ENCODE measurements at places on chromosomes 11 and 22.

DNA sequence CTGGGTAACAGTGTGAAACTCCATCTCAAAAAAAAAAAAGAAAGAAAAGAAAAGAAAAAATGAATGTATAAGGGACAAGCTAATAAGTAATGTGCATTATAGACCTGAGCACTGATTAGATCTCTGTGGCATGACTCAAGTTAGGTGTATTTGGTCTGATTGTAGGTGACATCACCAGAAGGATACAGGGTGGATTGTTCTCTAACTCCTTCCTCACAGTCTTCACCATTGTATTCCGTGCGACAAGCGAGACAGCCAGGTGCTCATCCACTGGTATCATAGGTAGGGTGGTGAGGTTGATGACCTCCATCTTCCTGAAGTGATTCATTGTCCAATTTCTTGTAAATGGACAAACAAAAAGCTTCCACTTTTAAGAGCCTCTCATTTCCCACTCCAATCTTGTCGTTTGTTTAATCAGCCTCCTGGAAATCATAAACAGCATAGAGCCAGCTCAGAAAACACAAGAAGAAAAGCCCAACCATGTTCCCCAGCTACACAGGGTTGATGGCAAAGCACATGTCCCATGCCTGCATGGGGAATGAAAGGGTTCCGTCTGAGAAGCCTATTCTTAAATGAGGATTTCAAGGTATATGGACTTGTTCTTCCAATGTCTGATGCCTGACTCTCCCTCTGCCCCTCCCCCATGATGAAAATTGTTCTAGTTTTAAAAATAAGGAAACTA lies 6.2 kb downstream of the FAM227A start:
- no peak for DNase-seq

DNA sequence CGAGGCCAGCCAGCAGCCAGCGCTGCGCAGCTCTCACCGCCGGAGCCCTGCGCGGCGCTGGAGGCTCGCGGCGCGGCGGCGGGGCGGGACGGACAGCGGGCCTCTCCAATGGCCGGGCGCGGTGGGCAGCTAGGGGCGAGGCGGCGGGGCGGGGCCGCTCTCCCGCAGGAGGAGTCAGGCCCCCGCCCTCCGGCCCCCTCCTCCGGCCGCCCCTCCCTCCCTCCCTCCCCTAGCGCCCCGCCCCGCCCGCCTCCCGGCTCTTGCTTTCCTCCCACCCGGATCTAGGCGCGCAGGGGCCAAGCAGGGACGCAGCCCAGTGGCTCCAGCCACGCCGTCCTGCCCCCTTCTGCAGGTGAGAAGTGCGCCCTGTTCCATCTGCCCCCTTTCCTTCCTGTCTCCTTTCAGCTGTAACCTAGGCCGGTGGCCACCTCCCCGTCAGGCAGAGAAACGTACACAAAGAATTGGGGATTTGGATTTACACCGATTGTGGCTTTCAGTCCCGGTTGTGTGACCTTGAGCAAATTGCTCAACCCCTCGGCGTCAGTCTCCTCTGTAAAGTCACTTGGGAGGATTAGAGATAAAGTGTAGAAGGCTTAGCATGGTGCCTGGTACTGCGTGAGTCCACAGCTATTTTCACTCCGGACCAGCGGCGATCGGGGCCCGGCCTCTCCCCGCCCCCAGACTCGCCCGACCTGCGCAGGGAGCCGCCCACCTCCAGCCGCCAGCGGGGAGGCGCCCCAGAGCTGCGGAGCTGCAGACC lies at the start of gene FZD4:
FZD4 (minus strand) TSS at position 35 of the 760 bp plus-strand sequence. CDS start 310 bp downstream, outside the sequence.
- DNase-seq, result peak; percentile 31

GRCh38 chr11:45745065-45745811 lies 59.7 kb upstream of the SLC35C1 start:
- no peak for DNase-seq

GRCh38 chr11:45921561-45922424 lies 663 bp upstream of the LARGE2 start:
- peak; percentile 39 for DNase-seq

- DNase-seq, result peak; percentile 50
Observed at GRCh38 chr11:73218106-73218829, at the start of gene P2RY2. TSS of gene P2RY2 (plus strand) at chr11:73218281. CDS start at chr11:73234160, 15,879 bp downstream.

DNA sequence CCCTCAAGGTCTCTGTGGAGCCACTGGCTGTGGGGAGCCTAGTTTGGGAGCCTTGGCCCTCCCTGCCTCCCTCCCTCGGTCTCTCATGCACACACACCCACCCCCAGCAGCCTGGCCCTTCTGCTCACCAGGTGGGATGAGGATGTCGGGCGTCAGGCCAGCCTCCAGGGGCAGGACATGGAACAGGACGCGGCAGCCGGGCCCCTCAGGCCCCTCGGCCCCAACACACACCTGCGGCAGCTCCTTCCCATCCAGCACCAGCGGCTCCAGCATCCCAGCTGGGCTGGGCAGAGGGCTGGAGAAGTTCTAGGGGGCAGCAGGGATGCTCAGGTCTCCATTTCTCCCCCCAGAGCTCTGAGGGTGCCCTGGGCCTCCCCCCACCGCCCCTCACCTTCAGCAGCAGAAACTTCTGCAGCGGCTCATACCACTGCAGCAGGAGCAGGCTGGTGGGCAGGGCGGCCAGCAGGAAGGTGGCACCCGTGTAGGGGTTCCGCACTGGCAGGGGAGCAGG lies 11.2 kb downstream of the MAP4K2 start:
- DNase-seq, result no peak

DNA sequence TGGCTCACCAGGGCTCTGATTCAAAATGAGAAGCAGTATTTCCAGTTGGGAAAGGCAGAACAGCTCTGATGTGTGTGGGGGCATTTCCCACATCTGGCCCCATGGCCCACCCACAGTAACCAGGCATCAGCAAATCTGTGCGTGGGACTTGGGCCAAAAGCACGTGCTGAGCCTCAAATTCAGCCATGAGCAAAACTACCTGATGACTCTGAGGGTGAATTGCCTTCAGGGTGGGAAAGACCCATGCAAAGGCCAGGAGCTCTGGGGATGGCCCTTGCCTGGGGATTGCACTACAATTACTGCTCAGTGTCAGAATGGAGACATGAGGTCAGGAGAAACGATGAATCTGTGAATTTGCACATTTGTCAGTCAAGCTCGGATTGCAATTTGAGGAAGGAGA lies 20.9 kb downstream of the TP53AIP1 start:
- no peak for DNase-seq

- no peak for DNase-seq
Observed at GRCh38 chr22:25903294-25903693, 161.3 kb downstream of the MYO18B start.

DNA sequence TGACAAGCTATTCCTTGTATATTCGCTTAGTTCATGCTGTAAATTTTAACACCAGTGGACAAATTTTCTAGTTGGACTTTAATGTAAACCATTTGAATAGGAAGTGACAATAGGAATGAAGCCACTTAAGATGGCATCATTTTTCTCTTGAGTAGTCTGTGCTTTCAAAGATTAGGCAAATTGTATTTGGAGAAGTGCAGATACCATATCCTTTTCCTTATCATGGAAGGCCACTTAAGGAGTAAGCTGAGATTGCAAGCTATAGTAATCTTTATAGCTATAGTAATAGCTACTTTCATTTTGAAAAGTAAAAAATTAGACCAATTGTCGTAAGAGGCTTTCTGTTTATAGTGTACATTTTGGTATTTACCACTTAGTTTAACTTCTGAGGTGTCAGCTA lies 12.8 kb downstream of the CAPRIN1 start:
- no peak for DNase-seq

DNA sequence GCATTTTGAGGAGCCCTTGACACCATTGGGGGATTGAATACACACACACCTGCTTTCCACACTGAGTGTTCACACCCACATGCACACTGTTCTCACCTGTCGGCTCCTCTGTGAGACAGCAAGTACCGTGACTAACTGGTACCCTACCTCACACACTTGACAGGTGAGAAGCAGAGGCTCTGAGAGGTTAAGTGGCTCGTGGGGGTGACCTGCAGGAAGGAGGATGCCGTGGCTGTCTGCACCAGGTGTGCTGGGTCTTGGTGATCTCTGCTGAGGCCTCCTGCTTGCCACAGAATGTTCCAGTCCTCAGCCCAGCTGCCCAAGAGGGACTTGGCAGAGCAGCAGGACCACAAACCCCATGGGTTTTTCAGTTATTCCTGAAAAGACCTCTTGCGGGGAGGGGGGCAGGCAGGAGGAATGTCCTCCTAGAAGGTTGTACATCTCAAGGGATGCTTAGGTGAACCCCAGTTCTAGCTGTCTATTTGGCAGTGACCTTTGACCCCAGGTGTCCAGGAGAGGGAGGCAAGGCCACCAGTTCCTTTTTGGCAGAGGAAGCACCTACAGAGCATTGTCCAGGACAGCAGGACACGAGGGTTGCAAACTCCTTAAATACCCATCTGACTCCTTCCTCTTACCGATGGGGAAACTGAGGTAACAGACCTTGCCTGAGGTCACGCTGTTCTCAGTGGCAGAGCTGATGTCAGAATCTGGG lies 66.0 kb downstream of the SHISAL1 start:
- no peak for DNase-seq

DNA sequence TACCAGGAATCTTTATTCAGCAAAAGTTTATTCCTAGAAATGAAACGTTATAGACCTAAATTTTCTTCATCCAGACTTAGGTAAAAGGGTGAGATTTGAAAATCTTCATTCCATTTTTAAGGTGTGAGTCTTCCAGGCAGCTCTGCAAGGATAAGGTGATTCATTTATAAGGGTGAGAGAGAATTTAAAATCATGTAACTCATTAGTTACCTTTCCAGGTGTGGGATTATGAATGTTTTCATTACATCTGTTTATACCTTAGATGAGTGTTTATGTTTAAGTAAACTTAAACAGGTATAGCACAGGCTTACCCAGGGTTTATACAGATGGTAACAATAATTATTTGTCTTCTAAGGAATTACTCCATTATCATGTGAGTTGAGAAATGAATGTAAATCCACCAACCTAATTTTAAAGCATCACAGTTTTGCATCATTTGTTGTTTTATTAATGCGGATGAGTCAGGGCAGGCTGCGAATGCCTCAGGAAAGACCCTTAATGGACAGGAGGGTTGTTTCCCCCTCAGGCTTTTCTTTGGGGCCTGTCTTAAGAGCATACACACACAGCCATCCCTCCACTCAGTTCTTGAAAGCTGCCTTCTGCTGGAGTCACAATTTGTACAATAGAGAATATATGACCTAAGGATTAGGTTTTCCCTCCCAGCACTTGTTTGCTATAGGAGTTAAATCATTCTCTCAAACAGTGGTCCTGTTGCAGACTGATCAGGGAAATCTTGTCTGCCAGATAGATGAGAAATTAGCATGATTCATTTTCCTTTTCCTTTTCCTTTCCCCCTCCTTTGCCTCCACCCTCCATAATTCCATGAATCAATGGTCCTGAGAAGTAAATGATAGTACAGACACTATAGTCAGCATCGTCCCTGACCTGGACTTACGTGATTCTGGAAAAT lies 3.0 kb downstream of the PRSS23 start:
- DNase-seq, result no peak

DNA sequence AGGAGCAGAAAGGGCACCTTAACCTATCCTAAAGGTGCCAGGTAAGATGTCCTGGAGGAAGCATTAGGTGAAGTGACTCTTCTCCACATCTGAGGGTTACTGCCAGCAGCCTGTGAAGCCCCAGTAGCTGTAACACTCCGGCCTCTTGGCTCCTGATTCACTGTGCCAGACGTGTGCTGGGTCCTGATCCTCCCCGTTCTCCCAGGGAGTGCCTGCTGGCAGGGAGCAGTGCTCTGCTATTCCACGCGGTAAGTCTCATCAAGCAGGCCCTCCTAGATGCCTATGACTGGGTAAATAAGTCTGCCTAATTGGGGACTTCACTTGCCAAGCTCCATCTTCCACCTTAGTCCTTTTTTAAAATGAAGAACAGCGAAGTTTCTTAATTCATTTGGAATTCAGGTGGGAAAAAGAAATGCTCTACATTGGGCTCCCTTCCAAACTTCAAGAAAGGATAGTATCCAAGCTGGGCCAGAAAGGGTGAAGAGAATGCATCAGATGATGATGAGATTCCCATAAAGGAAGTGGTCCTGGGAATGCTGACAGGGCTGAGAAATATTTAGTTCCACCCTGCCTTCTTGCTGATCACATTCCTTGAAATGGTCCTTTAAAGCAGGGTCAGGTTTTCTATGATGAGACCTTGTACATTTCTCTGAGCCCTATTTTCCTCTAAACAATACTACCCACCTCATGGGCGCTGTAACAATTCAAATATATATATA lies 188.0 kb downstream of the MAML2 start:
- no peak for DNase-seq

All from naive B cell (primary cell).